Hippocampal formation (tissue), 2 donors: ENCODE measurements at places on chromosomes 12 and 14.
A peak's percentile ranks its signal among the peaks of the same experiment; 100 is the strongest.

DNA sequence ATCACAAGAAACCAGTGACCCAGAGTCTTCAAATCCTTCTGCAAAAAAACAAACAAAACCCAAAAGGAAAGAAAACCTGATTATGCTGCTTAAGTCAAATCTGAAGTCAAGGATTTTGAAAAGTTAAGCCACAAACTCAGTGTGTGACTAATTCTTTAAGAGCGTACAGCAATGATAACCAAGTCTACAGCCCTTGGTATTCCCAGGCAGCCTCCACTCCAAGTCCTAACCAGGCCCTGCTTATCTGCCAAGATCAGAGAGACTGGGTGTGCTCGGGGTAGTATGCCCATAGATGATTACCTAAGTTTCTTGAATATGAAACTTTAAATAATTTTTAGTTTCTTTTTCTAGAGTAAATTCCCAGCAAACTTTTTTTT lies 13.1 kb downstream of the PGAM5 start:
- no peak for DNase-seq

DNA sequence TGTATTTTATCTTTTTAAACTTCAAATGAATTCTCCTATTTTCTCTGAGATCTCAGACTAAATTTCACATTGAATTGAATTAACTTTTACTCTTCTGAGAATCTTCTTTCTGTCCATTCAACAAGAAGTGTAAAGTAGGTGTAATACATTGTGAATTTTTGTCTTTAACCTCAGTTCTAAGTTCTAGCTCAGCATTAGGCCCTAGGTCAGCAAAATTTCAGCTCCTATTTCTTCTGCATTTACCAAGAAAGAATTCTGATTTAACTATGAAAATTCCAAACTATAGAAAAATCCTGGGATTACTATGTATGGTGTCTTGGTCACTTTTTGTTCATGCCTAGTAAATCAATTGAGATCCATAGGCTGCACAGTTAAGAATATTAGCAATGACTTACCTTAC lies 110.9 kb upstream of the MYF6 start:
- DNase-seq, result no peak

DNA sequence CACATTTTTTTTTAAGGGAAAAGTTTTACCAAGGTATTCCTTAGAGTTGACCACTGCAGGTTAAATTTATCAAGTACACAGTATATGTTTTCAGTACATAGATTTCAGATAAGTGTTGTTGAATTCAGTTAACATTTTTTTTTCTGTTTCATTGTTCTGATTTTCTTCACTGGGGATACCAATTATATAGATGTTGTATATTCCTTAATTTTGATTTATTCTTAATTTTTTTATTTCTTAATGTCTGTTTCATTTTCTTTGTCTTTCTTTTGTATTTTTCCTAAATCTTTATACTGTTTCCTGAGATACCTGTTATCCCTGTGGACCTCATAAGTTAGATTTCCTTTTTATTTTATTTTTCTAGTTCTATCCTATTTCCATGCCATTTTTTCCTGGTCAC lies 234.8 kb downstream of the TTC6 start:
- no peak for DNase-seq

DNA sequence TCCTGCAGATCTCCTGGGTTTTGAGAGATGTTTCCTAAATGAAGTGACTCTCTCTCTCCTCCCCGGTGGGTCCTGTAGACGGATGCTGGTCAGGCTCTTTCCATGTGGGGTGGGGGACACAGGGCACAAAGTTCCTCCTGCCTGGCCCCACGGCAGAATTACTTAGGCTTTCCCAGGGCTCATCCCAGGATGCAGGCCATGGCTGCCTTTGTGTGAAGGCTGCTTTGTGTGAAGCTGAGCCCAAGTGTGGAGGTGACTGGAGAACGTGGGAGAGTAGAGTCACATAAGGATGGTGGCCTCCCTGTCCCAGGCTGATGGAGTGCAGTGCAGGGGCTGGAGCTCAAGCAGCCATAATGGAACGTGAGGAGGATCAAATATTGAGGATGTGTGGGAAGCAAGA lies 200.2 kb downstream of the ADGRD1 start:
- no peak for DNase-seq

DNA sequence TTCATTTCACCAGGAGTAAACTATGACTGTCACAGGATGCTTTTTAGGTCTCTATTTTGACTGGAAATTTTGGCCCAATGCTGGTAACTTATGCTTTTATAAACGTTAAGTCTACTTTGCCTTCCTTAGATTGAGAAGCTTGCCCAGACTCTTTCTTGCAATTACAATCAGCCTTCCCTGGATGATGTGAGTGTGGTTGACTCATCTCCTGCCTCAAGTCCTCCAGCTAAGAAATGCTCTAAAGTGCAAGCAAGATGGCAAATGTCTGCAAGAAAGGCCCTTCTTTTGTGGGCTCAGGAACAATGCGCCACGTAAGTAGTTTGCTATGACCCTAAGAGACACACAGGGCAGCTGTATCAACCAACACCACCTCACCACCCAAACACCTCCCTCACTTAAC lies 96.9 kb downstream of the SYNE2 start:
- DNase-seq, result no peak

- DNase-seq, result no peak
Observed at GRCh38 chr14:71687166-71687831, 244.9 kb upstream of the RGS6 start.

DNA sequence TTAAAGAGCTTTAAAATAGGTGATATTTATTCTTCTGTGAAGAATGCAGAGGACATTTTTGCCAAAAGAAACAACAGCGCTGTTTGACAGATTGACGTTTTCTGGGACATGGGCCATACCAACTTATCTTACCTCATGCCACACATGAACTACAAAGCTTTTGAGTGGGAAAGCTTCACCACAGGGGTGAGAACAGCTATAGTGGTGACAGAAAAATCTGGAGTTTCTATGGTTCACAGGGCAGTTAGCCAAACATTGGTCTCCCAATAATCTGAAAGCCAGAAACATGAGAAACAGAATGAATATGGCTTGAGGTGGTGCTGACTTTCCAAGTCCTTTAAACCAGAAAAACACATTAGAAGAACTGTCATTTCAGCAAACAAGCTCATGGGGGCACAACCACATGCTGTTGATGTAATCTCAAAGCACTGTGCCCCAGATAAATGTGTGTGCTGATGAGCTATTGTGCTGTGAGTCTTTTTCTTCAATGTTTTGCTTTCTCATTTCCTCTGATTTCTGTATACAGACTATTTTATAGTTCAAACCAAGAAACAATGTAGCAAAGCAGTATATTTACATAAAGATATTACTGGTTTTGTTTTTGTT lies 905.4 kb downstream of the SLC16A7 start:
- no peak for DNase-seq

- DNase-seq, result no peak
Observed at GRCh38 chr12:58905422-58905821, 14.9 kb downstream of the LRIG3 start.

DNA sequence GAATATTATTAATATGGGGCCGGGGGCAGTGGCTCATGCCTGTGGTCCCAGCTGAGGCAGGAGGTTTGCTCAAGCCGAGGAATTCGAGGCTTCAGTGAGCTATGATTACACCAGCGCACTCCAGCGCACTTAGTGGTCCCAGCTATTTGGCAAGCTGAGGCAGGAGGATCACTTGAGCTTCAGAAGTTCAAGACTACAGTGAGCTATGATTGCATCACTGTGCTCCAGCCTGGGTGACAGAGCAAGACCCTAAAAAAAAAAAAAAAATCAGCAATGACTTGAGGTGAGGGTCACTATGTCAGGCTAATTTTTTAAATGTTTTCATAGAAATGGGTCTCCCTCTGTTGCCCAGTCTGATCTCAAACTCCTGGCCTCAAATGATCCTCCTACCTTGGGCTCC lies 243.4 kb downstream of the RBM19 start:
- DNase-seq, result no peak

DNA sequence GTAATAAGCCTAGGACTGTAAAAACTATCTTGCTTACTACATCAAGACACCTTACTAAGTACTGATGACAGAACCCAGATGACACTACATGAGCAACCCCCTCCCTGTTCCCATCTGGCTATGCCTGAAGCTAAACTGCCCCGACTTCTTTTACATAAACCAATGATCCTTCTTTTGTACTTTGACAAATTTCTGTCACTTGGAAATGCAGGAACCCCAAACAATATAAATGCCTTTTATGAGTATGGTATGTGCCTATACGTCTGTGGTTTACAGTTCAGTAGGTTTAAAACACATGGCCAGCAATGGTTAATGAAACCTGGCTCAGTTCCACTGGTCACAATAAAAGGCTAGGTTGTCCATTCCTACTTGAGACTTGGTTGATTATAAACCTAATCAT lies 6.1 kb downstream of the SYCP3 start:
- DNase-seq, result no peak

DNA sequence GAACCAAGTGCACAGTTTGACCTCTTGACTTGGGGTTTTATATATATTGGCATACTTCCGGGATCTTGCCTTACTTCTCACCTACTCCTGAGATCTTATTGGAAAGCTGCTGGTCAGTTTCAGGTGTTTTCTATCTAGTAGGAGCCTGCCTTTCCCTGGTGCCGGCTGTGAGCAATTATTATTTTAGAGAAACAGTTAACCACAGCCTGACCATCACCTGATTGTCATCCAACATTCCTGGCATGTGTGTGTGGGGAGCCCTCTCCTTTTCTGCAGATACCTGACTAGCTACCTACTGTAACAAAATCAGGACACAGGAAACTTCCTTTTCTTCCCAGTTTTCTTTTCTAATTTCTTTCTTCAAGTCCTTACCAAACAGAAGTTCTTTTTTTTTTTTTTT lies 220.4 kb downstream of the ATP23 start:
- DNase-seq, result no peak

DNA sequence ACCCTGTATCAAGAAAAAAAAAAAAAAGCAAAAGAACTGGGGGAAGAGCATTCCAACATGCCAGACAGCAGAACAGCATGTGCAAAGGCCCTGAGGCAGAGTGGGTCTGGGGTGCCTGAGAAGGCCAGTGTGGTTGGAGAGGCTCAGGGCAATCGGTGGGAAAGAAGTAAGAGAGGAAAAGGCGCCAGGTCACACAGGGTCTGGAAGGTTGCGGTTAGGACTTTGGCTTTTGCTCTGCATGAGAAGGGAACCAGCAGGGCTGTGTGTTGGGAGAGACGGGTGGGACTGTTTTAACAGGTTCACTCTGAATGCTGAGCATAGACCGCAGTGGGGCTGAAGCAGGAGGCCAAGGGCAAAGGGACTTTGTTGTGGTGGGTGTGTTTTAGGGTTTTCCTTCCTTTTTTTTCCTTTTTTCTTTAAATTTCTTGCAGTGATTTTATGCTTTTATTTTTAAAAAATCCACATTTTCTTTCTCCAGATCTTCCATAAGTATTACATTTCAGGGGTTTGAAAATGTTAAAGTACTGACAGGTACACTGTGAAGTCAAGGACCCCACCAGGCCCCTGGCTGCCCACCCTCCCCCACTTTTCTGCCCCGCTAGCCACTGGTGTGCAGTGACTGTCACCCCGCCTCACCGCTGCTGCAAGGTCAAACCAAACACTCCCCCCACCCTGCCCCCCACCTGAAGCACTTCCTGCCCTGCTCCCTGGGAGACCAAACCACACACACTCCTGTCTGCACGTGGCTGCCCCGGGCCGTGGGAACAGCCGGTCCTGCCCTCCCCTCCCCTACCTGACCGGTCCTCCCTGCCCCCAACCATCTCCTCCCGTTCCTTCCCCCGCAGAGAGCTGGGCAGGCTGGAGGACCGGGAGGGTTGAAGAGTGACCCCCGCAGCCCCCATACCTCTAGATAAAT lies 30.0 kb downstream of the DTX1 start:
- no peak for DNase-seq

GRCh38 chr12:6230321-6231110 lies 30.3 kb downstream of the CD9 start:
- DNase-seq, result peak; percentile 91

GRCh38 chr14:95323917-95324316 lies 4.2 kb upstream of the CLMN start:
- no peak for DNase-seq

GRCh38 chr12:89899651-89900050 lies 191.0 kb upstream of the ATP2B1 start:
- no peak for DNase-seq

DNA sequence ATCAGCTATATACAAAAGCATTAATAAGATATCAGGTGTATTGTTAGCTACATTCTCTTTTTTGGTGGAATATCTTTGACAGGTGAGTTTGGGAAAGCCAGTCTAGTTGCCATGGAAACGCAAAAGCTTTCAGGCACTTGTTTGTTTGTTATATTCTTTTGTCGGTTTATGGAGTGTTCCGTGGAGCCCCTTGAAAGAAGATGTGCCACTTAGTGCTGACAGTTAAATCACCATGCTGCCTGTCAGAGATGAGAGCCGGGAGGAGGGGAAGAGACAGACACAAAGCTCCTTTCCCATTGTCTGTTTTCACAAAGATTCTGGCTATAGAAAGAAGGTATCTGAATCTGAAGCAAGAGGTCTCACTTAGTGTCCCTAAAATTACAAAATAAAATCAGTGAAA lies 170.8 kb downstream of the SNAPC1 start:
- DNase-seq, result no peak

DNA sequence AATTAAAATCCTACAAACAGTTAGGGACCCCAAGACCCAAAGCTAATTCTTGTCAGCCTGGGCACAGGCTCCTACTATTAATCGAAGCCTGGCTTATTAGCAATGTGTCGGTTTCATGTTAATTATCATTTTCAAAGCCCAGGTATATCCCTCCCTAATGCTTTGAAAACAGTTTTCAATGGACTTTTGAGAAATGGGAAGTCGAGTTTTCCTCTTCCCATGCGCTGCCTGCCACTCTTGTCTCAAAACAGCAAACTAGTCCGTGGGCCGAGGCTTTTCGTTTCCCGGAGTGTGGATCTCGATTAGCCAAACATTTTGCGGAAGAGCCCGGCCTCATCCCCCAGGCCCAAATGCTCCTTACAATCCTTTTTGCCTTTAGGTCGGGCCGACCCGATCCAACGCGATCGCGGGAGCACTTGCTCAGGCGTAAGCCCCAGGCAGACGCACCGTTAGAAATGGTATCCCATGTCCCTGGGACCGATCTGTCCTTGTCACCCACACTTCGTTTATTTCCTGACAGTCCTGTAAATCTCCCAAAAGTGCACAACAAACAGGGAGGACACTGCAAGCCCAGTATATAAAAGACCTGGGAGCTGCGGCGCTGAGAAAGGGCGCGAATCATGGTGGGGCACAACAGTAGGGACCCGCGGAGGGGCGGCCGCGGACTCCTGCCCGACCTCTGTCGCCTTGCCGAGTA lies 1.5 kb downstream of the SIX6 start:
- no peak for DNase-seq

DNA sequence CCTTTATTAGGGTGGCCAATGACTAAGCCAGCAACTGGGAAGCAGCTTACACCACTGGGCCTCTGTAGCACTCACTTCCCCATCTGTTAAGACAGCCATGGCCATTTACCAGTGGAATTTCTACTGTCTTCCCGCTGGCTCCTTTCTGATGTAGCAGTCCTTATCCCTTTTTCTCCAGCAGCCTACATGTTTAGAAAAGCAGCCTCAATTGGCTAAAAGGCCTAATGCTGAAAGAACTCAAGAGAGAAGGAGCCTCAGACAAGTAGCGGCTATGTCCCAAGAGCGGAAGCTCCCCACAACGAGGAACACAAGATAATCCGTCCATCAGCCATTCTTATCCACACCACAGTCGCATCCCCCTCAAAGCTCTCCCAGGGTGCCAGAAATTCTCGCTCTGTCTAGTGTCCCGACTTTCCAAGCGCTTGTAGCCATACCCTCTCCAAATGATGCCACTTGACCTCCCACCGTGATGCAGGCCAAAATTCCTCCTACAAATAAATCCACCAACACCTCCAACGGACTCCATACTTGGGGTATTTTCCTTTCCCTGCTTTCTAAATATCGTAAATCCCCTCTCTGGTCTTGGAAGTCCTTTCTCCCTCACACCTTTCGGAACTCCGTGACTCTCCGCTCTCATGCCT lies 624 bp downstream of the M6PR start:
- DNase-seq, result no peak
